HuH-7.5 (cell line): ENCODE measurements at places on chromosomes 16 and 17.

GRCh38 chr16:6381896-6382295 lies 950.7 kb upstream of the RBFOX1 start:
- DNase-seq: no peak

DNA sequence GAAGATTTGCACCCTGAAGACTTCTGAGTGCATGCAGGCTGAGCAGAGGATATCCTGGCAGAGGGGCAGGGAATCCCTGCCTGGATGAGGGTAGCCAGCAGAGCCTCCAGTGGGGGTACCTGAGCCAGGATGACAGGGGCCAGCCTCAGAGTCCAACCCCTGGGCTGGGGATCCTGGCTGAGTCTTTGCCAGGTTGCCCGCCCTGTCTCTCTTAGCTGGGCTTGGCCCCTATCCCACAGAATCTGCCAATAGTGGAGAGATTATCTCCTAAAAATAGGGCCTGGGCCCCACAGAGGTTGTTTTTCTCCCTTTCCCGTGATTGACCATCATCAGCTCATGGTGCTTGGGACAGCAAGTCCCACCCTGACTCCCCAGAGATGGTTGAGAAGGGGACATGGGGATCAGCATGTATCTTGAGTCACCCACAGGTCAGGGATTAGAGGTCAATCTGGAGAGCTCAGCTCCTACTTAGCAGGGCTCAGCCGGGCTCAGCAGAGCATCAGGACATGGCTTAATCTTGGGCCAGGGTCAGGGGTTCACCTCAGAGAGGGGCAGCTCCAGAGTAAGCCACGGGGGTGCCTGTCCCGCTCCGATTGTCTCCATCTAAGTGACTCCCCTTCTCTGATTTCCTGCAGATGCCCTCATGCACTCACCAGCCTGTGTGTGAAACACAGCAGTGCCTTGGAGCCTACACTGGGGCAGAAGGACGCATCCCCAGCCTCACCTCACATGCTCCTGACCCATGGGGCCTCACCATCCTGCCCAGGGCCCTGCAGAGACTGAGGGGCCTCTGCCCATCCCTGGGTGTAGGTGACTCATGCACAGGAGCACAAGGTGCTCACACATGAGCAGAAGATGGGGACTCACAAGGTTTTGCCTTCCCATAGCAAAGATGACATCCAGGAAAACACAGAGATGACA lies 11.5 kb downstream of the CDH16 start:
- DNase-seq: peak; percentile 7

DNA sequence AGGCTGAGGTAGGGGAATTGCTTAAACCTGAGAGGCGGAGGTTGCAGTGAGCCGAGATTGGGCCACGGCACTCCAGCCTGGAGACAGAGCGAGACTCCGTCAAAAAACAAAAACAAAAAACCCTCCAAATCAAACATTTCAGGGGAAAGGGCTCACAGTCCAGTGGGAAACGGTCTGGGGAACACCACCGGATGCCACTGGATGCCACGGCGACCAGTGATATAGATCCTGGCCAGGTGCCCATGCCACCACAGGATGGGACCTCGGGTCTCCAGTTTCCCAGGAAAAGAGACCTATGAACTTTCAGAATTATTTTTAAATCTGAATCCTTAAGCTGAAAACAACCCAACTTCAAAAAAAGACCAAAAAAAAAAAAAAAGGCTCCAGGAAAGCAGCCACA lies 12.3 kb downstream of the CEP131 start:
- DNase-seq: no peak

DNA sequence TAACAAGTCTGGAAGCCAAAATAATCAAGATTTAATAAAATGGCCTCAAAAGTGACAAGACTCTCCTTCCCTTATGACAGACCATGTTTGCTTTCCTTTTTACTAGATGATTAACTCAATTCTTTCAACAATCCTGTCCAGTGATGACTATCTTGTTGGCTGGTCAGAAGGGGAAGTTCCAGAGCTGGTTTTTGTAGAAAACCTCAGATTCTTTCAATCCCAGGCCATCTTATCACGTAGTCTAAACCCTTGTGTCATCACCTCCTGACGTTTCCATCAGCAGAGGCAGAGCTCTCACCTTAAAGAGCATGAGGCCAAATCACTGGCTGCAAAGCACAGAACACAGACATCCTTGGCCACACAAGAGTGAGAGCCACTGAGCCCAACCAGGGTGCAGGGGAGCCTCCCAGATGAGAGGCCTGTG lies 125.3 kb downstream of the ANKRD11 start:
- DNase-seq: no peak

- DNase-seq: no peak
Observed at GRCh38 chr17:75634376-75634740, 1.1 kb downstream of the SMIM5 start.

GRCh38 chr17:8019166-8019565 lies 16.8 kb downstream of the GUCY2D start:
- DNase-seq: no peak

DNA sequence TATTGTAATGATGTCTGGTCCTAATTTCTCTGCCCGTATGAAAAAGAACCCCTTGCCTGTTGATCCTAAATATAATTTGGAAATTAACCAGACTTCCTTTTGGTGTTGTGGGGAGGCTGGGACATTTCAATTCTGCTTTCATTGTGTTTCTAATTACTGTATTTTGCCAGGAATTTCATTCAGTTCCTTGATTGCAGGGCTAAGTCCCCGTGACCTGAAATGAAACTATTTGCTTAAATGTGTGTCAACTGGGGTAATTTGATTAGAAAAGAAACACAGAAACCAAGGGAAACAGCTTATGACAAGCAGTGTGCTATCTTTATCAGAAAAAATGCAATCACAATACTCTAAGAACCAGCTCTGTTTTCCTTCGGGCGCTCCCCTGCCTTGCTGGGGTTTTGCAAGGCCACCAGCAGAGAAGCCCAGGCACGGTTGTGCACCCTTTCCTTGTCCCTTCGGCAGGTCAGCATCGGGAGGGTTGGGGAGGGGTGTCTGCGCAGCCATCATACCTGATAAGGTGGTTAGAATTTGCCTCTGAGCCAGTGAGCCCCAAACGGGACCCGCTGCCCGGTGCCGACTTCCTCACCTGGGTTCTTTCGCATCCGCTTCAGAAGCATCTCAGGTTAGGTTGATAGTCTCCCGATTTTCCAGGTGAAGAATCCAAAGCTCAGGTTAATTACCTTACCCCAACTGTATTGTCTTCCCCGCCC lies 19.4 kb downstream of the KLHL36 start:
- DNase-seq: no peak

DNA sequence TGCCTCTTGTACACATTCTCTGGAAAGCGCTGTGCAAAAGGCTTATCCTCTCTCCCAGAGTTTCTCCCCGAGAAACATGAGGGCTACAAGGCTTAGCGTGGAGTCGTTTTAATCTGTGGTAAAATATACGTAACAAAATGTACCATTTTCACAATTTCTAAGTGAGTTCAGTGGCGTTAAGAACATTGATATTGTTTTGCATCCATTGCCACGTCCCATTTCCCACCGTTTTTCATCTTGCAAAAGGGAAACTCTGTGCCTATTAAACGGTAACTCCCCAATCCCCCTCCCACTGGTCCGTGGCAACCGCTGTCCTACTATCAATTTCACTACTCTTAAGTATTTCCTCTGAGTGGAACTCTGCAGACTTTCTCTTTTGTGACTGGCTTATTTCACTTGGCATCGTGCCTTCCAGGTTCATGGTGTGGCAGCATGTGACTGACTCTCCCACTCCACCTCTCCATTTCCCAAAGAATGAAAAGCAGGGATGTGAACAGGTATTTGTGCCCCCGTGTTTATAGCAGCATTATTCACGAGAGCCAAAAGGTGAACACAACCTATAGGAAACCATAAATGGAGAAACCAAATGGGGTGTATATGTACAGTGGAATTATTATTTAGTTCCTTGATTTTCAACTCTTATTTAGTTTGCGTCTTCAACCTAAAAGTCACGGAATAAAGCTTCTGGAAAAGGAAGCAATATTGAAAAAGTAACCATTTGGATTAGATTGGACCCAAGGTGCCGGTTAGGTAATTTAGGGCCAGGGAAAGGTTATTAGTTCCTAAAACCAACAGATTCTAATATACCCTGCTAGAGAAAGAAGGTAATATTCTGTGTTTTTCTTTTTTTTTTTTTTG lies 1.1 kb upstream of the USP32 start:
- peak; percentile 68 for DNase-seq

DNA sequence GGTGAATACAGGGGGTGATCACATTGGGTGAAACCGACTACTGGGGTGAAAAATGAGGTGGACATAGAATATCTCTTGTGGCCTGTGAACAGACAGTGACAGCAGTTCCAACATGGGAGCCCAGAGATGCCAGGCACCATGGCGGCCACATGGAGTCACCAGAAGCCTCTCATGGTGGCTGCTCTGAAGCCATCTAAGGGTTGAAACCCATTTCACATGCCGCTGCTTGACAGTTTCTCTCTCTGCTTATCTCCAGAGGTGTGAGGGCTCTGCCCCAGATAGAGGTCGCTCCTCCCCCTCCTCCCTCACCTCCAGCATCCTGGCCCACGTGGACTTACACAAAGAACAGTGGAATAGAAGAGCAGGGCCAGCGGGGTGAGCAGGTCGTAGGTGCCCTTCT lies 37.9 kb upstream of the PIK3R6 start:
- DNase-seq: no peak

- no peak for DNase-seq
Observed at GRCh38 chr16:30758988-30759491, 2.8 kb downstream of the CFAP119 start.

DNA sequence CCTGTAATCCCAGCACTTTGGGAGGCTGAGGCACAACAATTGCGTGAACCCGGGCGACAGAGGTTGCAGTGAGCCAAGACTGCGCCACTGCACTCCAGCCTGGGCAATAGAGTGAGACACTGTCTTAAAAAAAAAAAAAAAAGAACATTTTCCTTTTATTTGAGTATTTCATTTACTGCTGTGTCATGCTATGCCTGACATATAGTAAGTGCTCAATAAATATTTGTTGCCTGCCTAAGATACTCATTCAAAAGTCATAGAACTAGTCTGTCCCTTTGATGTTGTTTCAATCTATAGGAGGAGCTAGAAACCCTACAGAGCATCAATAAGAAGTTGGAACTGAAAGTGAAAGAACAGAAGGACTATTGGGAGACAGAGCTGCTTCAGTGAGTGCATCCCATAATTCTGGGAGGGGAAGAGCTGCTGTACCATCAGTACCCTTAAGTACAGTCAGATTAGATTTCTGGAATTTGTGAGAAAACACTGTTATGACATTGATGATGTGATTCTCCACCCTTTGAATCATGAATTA lies 20.0 kb downstream of the CALCOCO2 start:
- DNase-seq: no peak

DNA sequence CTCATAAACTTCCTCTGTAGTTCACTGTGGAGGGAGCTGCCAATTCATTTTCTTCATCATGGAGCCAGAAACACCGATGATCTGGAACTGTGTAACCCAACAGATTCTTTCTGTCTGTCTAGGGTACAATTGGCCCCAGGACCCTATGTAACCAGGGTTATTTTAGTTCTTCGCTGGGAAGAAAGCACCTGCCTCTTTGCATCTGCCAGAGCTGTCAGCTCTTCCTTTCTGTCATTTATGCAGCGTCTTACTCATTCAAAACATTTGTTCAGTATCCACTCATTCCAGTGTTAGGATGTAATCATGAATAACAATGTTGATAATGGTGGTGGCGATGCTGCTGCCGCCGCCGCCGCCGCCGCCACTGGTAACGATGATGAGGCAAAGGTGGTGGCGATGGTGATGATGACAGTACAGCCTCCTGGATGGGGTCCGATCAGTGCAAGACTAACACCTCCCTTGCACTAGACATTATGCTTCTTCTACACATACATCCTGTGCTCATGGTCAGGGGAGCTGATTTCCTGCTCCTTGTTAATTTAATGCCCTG lies 46.1 kb downstream of the IRX5 start:
- DNase-seq: no peak

DNA sequence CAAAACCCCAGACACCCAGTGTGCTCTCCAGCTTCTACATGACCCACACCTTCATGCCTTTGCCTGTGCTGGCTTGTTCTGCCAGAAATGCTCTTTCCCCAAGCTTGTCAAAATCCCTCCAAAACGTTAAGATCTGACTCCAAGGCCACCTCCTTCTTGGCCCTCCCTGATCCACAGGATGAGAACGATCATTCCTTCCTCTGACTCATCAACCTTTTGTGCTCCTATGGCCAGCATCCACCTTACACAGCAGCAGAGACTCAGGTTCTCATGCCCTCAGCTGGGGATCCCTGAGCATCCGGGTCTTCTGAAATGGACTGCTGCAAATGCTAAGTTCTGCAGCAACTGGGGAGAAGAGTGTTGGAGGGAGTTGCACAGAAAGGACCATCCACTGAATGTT lies 2.9 kb downstream of the ZBTB4 start:
- no peak for DNase-seq
